ENCODE measurements at places on chromosomes 5 and 9.
A peak's percentile ranks its signal among the peaks of the same experiment; 100 is the strongest.

GRCh38 chr9:115261656-115262081 lies 143.7 kb upstream of the TNC start:
- DNase-seq = no peak

DNA sequence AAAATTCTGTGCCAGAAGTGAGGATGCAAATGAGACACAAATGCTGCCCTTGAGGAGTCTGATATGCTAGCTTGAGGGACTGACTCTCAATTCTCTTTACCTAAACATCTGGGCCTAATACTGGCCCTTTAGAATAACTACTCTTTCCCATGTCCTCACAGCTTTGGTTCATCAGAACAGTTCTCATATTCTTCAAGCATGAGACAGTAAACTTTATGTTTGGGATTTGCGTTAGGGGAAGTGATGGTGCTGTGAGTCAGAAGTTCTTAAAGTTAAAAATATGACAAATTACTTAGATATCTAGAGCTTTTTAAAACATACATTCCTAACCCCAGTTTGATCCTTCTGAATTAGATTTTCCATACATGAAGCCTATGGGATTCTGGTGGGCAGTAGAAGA lies 665.0 kb upstream of the RGMB start:
- DNase-seq = peak; percentile 82

GRCh38 chr9:84874022-84874421 lies 204.5 kb downstream of the NTRK2 start:
- DNase-seq = no peak

DNA sequence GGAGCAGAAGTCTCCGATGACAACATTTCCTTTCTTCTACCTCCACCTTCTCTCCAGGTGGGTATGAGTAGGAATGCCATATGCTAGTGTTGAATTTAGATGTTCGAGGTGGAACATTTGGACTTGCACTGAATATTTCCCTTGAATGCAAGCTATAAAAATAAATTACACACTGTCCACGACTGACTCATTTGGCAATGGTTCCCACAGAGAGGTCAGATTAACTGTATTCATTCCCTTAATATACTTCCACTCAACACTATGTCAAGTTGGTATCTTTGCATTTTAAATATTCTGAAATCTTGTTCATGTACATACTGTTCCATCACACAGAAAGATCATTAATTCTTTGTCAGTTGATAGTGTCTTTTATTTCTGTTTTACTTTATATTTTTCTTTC lies 222.6 kb upstream of the PIK3R1 start:
- DNase-seq = no peak

DNA sequence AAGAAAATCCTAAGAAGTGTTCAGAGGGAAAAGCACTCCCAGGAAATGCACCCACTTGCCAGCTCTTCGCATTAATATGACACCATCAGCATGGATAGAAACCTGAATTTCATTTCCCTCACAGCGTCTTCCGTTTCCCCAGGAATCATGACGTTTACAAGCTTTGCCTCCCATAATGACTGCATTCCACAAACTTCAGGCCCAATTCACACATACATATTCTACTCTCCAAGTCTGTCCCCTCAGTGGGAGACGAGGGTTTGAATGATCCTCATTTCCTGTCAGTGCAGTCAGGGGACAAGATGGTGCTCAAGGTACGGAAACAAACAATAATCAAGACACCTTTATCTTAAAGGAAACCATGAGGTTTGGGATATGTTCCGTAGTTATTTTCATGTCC lies 44.9 kb upstream of the MAN2A1 start:
- no peak for DNase-seq

DNA sequence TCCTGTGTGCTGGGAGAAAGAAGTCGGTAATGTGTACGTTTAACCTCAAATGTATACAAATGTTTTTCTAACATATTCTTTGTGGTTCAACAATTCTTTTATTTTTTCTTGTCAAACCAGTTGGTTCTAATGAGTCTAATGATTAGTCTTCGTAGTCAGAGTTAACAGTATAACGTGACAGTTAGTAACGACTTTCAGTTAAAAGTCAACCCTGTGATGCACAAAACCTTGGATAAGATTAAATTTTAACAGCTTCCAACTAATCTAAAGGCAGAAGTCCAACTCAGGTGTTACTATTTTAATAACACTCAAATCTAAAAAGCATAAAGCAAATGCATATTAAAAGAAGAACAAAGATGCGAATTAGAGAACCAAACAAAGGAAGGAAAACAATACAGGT lies 47.0 kb downstream of the SEMA6A start:
- no peak for DNase-seq

DNA sequence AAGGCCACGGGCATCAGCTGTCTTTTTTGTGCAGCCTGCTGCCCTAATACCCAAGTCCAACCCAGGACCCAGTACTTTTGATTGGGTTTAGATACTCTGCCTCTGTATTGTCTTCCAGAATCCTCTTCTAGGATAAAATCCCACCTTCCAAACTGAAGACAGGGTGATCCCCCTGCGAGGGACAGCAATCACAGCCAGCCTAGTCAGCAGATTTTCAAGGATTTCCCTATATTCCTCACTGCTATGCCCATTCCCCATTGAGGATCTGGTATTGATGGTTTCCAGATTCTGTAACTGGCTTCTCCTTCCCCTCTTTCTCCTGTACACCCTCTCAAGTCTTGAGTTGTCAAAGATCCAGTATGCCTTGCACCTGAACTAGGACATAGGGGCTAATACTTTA lies 389.4 kb downstream of the TRIM36 start:
- DNase-seq = no peak

DNA sequence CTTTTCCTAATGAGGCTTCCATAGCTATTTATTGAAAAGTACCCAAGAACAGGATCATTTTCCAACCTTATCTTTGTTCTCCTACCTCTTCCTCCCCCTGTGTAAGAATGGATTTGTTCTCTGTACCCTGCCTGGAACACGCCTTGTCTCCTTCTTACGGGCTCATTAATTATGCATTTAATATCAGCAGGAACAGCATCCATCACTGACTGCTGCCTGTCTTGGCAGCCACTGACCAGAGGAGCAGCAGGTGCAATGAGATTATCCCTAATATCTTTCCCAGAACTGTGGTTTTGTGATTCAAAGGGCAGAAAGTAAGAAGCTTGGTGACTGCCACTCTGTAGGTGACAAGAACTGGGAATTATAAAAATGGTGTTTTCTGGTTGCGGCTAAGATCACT lies 19.3 kb upstream of the INSYN2B start:
- DNase-seq = no peak

GRCh38 chr9:23011669-23012068 lies 565.0 kb downstream of the DMRTA1 start:
- no peak for DNase-seq

DNA sequence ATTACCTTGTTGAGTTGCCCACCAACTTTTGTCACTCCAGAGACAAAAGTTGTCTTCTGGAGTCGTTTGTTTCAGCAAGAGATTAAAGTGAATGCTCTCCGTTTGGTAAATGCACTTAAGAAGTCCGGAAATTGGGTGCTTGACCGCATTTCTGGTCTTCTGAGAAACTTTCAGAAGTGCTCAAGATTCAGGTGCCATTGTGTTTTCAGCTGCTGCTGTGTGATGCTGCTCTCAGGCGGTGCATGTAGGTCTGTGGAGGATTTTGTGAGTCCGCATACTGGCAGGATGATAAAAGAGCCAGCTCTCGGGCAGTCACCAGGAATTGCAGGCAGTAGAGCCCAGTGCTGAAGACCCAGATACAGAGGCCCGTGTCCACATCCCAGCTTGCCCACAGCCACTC lies 5.9 kb upstream of the NFIL3 start:
- DNase-seq = no peak

DNA sequence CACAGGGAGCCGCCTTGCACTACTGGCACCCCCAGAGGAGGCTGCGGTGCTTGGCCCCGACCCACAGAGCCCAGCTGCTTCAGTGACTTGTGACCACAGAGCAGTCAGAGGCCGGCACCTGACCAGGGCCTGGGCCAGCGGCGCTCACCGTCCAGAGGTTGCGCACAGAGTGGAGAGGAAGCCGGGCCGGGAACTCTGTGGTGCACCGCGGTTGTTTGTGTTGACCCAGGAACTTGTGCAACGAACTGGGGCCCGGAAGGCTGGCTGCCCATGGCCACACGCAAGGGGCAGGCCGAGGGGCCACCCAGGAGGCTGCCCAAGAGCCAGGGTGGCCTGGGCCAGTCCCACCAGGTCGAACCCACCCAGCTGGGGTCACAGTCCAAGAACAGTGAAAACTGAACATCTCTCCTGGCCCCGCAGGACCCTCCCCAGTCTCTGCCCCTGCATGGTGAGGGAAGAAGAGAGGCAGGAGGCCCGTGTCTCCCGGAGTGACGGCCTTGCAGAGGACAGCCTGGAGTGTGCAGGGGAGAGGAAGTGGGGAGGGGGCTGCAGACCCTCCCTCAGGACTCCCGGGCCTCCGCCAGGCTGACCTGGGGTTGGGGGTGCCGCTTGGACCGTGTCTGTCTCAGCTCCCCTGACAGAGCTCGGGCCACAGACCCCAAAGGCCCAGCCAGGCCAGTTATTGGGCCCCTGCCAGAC lies 42.8 kb upstream of the EGFL7 start:
- no peak for DNase-seq

- no peak for DNase-seq
Observed at GRCh38 chr9:132804576-132805295, 73.3 kb downstream of the AK8 start.

- no peak for DNase-seq
Observed at GRCh38 chr9:126754436-126755316, 50.2 kb upstream of the ZBTB43 start.

GRCh38 chr5:1097381-1097987 lies 14.4 kb downstream of the SLC12A7 start:
- no peak for DNase-seq

GRCh38 chr9:7592321-7593316 lies 207.0 kb downstream of the DMAC1 start:
- no peak for DNase-seq

- DNase-seq = no peak
Observed at GRCh38 chr9:134418354-134418753, 92.1 kb downstream of the RXRA start.

All from SW 1271 (cell line).